ENCODE measurements at places on chromosomes 16 and 17.

DNA sequence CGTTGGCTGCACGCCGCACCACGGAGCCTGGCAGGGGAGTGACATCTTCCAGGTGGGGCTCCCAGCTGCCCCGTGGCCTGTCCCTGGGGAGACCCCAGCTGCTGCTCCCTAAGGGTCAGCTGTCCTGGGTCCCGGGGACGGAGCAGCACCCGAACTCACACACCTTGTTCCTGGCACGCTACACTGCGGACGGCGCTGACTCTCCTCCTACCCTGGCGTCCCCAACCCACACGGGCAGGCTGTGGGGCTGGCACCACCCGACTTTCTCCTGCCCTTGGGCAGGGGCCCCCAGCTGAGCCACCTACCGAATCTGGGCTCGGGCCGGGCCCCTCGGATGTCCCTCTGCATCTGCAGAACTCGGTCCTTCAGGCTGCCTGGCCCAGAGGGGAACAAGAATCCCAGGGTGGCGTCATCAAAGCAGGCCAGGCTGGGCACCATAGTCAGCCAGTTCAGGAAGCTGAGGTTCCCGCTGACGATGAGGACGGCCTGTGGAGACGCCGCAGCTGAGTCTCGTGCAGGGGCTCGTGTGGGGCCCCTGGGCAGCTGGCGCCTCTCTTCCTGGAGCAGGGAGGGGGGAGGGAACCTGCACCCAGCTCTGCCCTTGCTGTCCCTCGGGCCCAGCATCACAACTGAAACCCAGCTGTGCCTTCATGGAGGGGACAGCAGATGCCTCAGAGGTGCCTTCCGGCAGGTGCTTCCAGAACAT lies 70.5 kb upstream of the GNG13 start:
- no peak for DNase-seq

DNA sequence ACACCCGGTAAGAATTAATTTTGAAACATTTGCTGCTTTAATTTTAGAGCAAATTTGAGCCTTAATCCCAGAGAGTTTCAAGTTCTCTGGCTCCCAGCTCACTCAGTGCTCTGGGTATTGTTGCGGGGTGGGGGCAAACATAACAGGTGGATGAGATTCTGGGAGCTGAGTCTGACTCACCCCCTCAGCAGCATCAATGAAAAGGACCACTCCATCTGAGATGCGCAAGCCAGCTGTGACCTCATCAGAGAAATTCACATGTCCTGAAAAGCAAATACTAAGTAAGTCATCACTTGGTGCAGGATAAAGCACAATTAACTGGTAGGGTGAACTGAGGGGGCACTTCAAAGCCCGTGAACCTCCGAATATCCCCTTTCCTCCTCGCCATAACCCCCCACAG lies 19.9 kb downstream of the EFTUD2 start:
- no peak for DNase-seq

DNA sequence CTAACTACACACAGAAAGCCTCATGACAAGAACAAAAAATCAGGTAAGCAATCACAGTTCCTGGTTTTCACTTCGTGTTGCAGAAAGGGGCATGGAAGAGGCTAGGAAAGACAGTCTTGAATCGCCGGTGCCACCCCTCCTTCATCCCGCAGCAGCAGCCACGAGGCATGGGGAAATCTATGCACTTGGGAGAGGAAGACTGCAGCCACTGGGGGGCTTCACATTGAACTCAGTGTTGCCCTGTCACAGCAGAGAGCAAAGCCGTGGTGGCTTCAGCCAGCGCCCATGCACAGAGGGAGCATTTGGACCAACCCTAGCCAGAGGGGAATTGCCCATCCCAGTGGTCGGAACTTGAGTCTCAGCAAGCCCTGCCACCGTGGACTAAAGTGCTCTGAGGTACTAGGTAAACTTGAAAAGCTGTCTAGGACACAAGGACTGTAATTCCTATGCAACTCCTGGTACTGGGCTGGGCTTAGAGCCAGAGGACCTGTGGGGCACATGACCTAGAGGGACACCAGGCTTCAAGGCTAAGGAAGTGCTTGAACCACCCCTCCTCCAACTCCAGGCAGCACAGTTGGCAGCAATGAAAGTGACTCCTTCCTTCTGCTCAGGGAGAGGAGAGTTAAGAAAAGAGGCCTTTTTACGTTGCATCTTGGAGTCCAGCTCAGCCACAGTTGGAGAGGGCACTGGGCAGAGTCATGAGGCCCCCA lies 35.2 kb upstream of the ATP2C2 start:
- DNase-seq = no peak

DNA sequence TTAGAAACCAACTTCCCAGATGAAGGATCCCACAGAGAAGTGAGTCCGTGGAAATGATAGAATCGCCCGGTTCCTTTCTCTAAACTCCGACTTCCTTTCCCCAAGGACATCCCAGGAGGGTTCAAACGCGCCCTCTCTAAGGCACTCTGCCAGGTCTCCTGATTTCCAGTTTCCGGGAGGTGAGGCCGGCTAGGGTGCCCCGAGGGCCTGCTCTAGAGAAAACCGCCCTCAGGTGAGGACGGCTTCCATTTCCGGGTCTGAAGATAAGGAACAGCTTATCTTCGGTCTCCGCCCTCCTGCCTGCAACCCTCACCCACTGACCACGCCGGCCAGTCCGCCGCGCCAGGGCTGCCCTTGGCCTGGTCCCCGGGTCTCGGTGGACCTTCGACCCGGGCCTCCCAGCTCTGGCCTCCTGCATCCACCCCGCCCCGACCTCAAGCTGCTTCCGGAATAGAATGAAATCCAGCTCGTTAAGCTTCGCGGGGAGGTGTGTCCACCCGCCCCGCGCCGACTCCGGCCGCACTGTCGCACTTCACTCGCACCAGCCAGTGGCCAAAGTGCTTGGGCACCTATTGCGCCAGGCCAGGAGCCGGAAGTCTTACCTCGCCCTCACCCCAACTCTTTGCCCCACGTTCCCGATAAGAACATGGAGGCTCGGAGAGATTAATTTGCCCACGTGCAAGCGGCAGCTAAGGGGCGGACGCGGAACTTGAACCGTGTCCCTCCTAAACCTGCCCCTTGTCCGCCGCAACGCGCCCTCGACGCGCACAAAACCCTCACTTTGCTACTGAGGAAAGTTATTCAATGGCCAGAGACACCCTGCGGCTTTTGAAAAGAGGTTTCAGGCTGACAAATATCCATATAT lies 836 bp upstream of the MMP15 start:
- DNase-seq = no peak

GRCh38 chr16:81500833-81501521 lies 56.4 kb downstream of the CMIP start:
- no peak for DNase-seq

DNA sequence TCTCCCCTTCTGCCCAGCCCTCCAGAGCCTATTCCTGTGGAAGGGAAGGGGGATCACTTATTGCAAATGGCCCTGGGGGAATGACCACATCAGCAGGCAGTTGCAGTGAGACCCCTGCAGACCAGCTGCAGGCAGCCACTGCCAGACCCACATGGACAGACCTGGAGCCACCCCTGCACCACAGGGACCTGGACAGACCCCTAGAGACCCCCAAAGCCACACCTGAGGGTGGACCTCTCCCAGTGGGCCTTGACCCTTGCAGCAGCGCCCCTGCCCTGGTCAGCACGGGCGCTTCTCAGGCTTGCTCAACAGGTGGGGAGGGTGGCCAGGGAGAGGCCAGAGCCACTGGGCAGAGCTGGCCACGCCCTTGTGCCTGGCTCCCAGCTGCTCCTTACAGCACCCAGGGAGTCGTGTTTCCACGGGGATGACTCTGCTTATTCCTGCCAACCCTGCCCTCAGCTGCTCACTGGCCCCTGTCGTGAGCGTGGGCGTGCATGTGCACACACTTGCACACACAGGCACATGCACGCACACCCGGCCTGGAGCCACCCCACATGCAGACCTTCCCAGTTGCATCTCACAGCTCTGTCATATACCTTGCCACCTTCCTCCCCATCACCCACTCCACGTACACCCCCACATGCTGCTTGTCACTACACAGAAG lies 1.3 kb upstream of the SCN4A start:
- DNase-seq = no peak

DNA sequence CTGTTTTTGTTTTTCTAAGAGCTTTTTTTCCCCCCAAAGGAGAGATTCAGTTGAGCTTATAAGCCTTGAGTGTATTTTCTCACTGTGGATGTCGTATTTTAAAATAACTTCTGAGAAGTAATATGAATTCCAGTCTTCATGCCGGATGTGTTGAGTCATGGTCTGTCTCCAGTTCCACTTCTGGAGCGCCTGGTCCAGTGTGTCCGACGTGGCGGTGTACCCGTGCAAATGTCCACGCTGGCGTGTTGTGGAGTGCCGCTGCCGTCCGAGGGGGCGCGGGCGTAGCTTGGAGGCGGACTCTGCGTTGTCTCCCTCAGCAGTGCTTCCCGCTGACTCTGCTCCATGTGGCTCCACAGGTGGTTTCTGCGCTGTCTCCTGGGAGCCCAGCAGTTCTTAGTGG lies 60.9 kb upstream of the ZNF750 start:
- DNase-seq = no peak

GRCh38 chr16:15954814-15955151 lies 5.4 kb downstream of the ABCC1 start:
- DNase-seq = no peak

DNA sequence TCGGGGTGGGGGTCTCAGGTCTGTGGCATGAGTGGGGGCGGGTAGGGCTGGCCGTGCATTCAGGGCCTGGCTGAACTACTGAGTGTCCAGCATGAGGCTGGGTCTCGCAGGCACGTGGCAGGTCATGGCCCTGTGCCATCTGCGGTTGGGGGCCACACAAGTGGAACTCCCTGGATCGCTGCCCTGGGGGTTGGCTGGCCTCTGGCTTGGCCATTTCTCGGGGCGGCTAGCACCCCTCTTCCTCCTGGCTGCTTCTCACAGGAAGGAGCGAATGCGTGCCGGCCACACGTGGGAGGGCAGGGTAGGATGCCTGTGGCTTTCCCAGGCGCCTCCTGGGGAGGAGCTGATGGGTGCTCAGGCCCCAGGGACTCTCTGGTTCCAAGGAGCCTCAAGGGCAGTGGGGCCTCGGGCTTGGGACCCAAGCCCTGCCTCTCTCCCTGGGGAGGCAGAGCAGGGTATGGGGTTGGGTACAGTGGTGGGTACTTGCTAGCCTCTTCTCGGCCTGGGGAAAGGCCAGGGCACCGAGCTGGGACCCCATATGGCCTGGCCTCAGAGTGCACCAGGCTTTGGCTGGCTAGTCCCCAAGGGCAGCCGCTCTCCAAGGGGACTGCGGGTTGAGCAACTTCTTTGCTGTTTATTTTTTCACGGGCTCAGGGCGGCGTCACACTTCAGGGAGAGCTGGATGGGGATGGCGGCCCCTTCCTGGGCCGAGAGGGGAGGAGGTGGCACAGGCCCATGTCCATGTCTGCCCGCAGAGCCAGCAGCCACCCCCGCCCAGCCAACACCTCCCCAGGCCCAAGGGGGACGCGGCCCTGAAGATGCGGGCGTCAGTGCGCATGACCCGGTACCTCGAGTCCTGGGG lies 37.5 kb downstream of the ADCY7 start:
- DNase-seq = no peak

- DNase-seq = peak; percentile 72
Observed at GRCh38 chr17:62653002-62653825, 25.7 kb downstream of the MRC2 start.

DNA sequence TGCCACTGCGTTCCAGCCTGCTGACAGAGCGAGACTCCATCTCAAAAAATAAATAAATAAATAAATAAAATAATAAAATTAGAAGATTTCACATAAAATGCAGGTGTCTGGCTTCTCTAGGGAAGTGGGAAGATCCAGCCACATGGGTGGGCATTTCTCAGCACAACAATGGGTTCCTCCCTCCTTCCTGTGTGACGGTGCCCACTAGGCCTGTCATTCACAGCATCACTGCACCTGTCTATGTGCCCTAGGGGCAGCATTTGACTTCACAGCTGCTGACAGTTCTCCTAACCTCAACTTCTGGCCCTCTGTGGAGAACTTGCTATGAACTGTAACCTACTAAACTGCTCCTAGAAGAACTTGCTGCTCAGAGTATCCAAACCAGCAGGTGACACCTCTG lies 3.0 kb downstream of the ABHD15 start:
- DNase-seq = no peak

GRCh38 chr17:58913971-58914769 lies 158.5 kb downstream of the PPM1E start:
- no peak for DNase-seq

DNA sequence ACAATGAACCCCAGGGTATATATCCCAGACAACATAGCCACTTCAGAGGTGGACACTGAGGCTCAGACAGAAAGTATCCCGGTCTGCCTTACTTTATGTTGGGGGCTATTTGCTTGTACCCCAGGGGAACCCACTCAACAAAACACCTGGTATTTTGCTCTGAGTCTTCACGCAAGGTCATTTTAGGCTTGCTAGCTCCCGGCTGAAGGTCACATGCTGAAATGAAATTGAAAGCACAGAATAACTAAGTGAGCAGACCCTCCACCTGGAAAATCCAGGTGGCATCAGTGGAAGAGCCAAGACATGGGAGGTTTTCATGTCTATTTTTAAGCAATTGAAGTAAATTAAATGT lies 4.1 kb upstream of the KDM8 start:
- no peak for DNase-seq

DNA sequence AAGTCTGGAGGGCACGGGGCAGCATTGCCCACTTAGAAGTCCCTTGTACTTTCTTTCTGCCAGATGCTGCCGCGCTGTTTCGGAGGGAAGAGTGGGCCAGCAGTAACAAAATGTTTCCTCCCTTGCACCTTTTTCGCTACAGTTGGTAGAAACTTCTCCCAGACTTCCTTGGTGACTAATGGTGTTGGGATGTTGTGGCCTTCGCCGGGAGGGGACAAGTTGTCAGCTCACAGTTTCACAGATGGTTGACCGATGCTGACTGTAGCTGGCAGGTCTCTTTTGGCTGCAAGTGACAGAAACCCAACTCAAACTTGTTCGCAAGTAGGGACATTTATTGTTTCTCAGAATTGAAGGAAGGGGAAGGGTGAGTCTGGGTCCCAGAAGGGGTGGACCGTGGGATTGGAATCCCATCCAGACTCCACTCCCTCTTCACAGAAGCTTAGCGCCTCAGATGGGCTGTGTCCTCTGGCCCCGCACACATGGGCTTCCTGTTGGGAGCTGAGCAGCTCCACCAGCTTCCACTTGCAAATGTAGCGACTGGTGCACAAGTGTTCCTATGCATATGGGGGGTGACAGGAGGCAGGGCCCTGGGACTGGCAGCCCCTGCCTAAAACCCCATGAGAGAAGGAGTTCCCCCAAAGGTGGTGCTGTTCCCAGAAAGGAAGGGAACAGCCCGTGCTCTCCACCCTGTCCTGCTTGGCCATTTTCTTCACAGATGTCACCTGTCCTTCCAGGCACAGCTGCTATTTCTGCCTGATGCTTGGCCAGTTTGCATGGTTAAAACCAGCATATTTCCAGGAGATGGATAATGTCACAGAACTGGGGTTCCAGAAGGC lies 30.9 kb upstream of the RPRML start:
- DNase-seq = no peak

DNA sequence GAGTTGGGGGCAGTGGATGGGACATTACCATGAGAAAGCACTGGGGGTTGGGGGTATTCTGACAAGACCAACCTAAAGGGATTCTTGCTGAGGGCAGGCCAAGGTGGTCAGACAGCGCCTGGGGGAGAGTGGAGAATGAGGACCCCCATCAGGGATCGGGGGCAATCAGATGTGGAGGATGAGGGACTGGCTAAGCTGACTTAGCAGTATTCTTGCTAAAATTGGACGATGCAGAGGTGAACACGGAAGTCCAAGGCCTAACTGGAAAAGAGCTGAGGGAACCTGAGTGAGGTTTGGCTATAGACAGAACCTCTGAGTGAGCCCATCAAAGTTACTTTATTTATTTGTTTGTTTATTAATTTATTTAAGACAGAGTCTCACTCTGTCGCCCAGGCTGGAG lies 9.2 kb downstream of the QPRT start:
- DNase-seq = no peak

- no peak for DNase-seq
Observed at GRCh38 chr17:82202981-82203380, 9.7 kb downstream of the CCDC57 start.
